Stimulated activated CD4-positive, alpha-beta T cell treated with anti-CD3 and anti-CD28 coated beads, Interleukin-4, amount 100 ng/mL, for 1 hour (primary cell): ENCODE measurements at places on chromosomes 11 and 22.

GRCh38 chr11:78930810-78931523, 356.3 kb upstream of the NARS2 start:
- DNase-seq, result no peak

DNA sequence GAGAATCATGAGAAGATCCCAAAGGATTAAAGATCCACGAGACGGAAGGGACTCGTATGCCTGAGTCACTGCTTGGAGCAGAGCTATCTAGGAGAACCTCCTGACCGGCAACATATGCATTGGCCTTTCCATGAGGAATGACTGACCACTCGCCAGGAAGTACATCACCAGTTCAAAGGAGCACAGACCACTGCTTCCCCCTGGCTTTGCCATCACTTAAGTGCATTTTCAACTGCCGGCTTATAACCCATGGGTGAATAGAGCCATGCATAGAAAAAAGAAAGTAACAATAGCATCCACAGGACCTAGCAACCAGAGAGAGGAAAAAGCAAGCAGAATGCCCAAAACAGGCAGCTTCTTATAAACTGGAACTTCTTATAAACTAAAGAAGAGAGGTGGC, 98.3 kb upstream of the ZC3H12C start:
- DNase-seq, result no peak

- DNase-seq, result no peak
These were observed 8.2 kb downstream of the PHF21B start for GRCh38 chr22:45001653-45002052.

GRCh38 chr22:48889209-48889830, 938.4 kb downstream of the BRD1 start:
- DNase-seq, result no peak

- no peak for DNase-seq
These were observed 320.8 kb downstream of the BLID start for GRCh38 chr11:121795174-121795573.

GRCh38 chr11:117009905-117010605, 88.2 kb downstream of the SIK3 start:
- DNase-seq, result no peak

GRCh38 chr11:100316952-100317351, 370.1 kb upstream of the ARHGAP42 start:
- no peak for DNase-seq

GRCh38 chr22:43310798-43311197, 32.4 kb downstream of the SCUBE1 start:
- DNase-seq, result no peak

DNA sequence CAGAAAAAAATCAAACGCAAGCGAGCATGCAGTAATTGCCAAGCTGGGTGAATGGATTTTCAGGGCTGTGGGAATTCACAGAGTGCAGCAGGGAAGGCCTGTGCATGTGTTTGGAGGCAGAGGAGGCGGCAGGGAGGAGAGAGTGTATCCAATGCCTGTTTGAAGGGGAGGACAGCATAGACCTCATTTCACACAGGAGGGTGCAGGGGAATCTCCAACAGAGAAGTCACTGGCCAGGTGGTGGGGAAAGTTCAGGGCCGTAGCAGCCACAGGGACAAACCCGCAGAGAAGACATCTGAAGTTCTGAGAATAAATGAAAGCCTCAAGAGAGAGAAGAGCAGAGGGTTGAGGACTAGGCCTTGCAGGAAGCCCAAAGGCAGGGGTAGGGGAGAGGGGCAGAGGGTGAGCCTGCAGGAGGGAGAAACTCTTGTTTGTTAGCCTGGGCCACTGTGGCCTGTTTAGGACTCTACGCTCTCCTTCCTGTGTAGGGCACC, 19.2 kb upstream of the KDM2A start:
- no peak for DNase-seq

- no peak for DNase-seq
These were observed 2.1 kb upstream of the CARD10 start for GRCh38 chr22:37521236-37521739.

DNA sequence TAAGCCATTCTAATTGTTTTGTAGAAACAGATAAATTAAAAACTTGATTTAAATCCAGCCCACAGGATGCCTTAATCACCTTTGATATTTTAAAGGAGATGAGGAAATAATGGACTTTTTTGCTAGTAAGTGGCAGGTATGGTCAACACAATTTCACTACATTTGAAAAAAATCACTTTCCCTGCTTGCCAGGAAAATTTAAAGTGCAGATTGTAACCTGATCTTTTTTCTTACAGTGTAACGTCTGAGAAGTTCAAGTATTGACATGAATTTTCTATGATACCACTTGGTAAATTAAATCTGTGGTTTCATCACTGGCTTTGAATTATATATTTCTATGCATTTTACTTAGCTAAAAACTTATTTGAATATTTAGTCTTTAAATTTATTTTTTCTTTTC, 65.3 kb downstream of the ARHGEF12 start:
- no peak for DNase-seq

DNA sequence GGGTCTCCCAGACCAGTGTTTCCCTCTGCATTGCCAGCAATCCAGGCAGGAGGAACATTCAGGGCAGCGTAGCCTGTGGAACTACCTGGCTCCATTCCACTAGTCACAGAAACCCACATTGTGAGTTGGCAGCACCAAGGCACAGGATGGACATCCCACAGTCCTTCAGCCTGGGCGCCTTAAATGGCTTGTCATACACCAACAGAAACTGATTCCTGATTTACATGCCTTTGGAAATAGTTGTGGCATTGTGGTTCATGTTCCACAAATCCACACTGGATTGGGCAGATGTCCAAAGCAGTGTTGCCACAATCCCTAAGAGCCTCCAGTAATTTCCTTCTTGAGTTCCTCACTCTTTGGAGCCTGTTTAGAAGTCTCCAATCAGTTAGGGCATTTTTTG, 225.6 kb downstream of the BLID start:
- no peak for DNase-seq

DNA sequence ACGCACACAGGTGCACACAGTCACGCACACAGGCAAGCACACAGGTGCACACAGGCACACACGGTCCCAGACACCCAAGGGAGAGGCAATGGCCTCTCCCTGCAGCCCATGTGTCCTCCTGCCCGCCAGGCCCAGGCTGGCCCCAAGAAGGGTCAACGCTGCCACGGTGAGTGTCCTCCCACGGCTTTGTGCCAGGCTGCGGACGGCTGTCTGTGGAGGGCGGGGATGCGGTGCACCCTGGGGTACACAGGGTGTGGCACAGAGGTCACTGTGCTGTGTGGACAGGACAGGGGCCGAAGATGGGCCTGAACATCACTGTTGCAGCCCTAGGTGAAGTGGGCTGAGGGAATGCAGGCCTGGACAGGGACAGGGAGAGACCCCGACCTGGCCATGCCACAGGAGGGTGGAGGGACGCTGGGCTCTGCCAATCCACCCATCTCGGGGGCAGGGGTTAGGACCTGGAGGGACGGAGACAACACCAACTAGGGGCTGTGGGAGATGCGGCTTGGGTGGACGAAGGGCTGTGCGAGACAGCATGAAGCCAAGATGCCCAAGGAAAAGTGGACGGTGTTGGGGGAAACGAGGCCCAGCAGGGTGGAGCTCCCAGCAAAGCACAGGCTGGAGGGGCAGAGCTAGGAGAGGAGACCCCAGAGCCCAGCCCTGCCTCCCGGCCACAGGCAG, 523.8 kb downstream of the BRD1 start:
- no peak for DNase-seq

DNA sequence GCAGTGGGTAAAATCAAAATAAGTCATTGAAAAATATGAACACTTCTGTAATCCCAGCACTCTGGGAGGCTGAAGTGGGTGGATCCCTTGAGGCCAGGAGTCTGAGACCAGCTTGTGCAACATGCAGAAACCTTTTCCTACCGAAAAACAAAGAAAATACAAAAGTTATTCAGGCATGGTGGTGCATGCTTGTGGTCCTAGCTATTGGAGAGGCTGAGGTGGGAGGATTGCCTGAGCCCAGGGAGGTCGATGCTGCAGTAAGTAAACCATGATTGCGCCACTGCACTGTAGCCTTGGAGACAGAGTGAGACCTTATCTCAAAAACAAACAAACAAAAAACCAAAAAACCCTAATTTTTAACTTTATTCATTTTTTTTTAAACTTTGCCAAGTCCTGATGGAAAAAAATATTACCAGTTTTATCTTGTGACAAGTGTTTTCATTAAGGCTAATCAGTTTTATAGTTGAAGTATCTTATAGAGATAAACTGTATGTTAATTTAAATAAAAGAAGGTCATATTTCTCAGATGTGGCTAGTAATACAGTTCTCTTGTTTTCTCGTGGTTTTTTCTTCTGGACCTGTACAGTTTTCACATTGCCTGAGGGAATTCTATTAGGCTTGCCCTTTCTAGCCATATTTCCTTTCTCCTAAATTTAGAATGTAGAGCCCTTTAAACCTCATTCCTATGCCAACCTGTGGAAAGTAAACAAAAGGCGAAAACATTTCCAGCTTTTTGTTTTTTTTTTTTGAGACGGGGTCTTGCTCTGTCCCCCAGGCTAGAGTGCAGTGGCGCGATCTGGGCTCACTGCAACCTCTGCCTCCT, 9.4 kb downstream of the HIPK3 start:
- DNase-seq, result no peak

GRCh38 chr11:10973416-10973815, 115.6 kb upstream of the ZBED5 start:
- DNase-seq, result no peak

- DNase-seq, result no peak
These were observed 13.6 kb downstream of the TMEM25 start for GRCh38 chr11:118544647-118545010.

DNA sequence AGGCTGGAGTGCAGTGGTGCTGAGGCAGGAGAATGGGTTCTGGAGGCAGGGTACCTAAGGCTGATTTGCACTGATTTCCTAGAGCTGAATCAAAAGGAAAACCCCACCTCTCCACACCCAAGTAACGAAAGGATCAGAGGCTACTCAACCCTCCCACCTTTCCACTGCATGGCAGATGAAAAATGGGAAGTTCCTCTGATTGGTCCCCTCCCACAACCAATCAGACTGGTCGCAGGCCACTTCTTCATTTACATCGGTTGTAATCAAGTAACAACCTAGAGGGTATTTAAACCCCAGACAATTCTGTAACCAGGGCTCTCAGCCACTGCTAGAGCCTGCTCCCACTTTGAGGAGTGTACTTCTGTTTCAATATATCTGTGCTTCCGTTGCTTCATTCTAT, 18.6 kb upstream of the PARVB start:
- no peak for DNase-seq

DNA sequence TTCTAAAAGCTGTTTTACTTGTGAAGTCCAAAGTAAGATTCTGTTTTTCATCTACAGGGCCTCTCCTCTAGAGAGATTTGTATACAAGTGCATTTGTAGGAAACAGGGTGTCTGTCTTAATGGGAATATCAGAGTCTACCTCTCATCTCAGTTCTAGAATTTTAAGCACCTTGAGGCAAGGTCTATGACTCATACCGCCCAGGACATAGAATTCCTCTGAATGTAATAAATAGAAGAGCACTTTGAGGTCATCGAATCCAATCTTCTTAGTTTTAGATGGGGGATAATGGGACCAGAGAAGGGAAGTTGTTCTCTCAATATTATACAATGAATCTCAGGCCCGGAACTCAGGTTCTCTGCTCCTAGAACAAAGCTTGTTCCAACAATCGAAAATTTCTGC, 101.8 kb upstream of the TIMP3 start:
- DNase-seq, result no peak

GRCh38 chr22:23098230-23098705, 27.9 kb downstream of the GNAZ start:
- DNase-seq, result no peak

- DNase-seq, result no peak
These were observed 382 bp downstream of the C11orf54 start for GRCh38 chr11:93741882-93742226.

- no peak for DNase-seq
These were observed 116.6 kb downstream of the NAV2 start for GRCh38 chr11:19829109-19829837.

GRCh38 chr11:56817661-56818060, 69.2 kb upstream of the OR9G4 start:
- DNase-seq, result no peak

DNA sequence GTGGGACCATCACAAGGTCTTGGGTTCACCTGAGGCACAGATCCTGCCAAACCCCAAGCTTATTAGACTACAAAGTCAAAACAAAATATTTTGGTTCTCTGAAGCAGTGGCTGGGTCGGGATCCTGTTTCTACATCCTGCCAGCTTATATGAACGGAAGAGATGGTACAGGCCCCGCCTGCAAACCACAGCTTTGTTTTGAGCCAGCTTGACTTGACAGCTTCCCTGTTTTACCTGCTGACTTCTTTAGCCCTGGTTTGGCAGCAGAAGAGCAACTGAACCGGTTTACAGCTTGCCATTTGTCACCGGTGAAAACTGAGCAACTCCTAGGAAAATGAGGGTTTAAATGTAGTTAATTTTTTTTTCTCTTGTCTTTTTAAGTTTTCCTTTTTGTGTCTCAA, 11.4 kb downstream of the PACS1 start:
- peak; percentile 52 for DNase-seq

DNA sequence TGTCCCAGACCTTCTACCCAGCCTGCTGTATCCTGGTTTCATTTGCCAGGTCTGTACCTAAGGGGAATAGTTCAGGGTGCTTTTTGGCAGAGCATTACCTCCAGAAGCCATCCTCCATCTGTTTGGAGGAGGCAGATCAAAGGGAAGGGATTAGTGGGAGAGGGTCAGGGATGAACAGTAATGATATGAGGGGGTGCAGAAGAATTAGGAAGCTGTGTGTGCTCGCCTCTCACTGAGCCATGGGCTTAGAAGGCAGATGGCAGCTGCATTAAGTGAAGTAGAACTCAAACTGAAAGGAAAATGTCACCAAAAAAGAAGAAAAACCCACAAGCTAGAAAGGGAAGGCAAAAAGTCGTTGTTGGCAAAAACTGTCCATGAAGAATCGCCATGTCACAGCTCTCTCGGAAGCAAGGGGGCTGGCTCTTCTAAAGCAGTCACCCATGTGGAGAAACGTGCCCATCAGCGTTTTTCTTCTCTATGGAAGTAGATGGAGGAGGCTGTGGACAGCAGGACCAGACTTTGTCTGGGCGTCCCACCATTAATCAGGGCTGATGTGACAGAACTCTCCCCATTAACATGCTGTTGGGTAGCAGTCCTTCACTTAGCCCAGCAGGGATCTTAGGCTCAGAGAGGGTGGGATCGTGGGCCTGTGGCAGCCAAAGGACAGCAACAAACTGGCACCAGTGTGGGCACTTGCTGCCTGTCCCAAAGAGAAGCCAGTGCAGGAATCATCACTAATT, 46.8 kb downstream of the CEP164 start:
- DNase-seq, result no peak

GRCh38 chr22:27857443-27857842, 55.9 kb upstream of the MN1 start:
- no peak for DNase-seq
